Tibial nerve (tissue), 4 donors: ENCODE measurements at places on chromosomes 2 and 18.

GRCh38 chr2:68463287-68463877, 3.7 kb downstream of the FBXO48 start:
- no peak for DNase-seq

GRCh38 chr2:122863532-122863931, 1108.1 kb downstream of the TSN start:
- DNase-seq, result no peak

- no peak for DNase-seq
Measured at GRCh38 chr2:201806442-201807170, at the start of gene CDK15. TSS of gene CDK15 (plus strand) at chr2:201806537. CDS start at chr2:201806665, 128 bp downstream.

GRCh38 chr2:32933756-32934095, 13.0 kb upstream of the LTBP1 start:
- no peak for DNase-seq

DNA sequence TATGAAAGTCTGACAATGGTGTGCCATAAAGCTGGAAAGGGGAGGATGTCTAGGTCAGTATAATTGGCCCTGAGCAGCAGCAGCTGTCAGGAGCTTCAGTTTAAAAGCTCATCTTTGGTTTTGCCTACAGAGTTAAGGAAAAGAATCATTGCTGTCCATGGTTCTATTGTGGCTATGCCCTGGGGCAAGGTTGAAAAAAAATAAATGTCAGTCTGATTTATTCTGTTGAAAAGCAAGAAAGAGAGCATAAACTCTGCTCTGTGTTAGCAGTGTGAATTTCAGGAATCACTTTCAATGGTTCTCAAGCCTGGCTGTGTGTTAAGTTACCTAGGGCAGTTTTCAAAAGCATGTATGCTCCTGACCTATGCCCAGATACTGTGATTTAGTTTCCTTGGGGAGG, 446.7 kb downstream of the SETBP1 start:
- no peak for DNase-seq
